CD4-positive, alpha-beta memory T cell (primary cell): ENCODE measurements at places on chromosomes 3 and 15. TPM values are rescaled to one million over a fixed set of nuclear protein-coding genes. Genes with fewer than 3 reads are reported as not detected.

ZNF660 gene
- 0.61 TPM for total RNA-seq

IGSF11 gene
- total RNA-seq = 0.44 TPM

TGM4 gene
- total RNA-seq = not detected

TMA7 gene
- total RNA-seq = 309 TPM

CELSR3 gene
- 3.3 TPM for total RNA-seq

- no peak for DNase-seq
These were observed 164.5 kb downstream of the IGF1R start for GRCh38 chr15:98812716-98813446.

DNA sequence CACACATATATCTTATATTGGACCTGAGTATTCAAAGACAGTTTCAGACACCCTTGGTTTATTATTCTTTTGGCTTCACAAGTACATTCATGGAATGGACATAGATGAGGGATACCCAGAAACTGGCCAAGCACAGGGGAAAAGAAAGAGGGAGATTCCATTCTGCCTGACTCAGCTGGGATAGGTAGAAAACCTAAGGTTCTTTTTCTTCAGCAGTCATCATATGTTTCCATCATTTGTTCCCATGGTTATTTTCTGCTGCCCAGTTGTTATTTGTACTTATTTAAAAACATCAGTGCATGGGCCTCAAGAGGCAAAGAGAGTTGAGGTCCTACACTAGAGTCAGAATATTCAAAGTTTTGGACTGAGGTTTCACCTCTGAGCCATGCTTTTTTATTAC lies 91.8 kb downstream of the FILIP1L start:
- DNase-seq = no peak

DNA sequence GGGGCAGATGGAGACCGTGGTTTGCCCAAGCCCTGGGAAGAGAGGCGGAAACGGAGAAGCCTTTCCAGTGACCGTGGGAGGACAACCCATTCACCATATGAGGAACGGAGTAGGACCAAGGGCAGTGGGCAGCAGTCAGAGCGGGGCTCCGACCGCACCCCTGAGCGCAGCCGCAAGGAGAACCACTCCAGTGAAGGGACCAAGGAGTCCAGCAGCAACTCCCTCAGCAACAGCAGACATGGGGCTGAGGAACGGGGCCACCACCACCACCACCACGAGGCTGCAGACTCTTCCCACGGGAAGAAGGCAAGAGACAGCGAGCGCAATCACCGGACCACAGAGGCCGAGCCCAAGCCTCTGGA lies 2.0 kb downstream of the RBM15B start:
- DNase-seq = no peak

- no peak for DNase-seq
These were observed 589 bp upstream of the SENP5 start for GRCh38 chr3:196867155-196867506.

GRCh38 chr3:188840290-188840689 lies 331.5 kb upstream of the TPRG1 start:
- no peak for DNase-seq

- no peak for DNase-seq
These were observed 949.0 kb downstream of the EPHA3 start for GRCh38 chr3:90056281-90057032.

DNA sequence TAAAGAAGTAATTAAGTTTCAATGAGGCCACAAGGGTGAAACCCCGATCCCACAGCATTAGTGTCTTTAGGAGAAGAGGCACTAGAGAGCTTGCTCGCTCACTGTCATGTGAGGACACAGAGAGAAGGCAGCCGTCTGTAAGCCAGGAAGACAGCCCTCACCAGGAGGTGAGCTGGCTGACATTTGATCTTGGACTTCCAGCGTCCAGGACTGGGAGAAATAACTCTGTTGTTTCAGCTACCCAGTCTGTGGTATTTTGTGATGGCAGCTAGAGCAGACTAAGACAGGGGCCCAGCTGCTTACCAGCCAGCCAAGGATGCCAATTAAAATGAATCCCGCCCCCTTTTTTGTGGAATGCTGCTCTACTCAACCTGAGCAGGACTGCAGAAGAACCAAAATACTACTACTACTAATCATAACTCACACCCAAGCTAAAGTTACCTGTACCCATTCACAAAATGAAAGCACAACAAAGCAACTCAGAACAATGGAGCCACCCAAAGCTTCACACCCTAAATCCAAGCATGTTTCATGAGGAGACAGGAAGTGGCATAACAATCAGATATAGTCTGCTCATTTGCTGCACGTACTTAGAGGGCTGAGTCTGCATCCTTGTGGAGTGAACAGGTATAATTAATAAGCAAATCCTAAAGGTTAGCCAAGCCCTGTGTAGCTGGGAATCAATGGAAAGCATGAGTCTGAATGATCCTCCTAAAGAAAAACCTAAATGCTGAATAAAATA lies 35.6 kb upstream of the RHCG start:
- no peak for DNase-seq

- no peak for DNase-seq
These were observed 26.5 kb downstream of the TRIM71 start for GRCh38 chr3:32844322-32844654.

- DNase-seq = no peak
These were observed 164.4 kb downstream of the WDR76 start for GRCh38 chr15:43991206-43991605.

DNA sequence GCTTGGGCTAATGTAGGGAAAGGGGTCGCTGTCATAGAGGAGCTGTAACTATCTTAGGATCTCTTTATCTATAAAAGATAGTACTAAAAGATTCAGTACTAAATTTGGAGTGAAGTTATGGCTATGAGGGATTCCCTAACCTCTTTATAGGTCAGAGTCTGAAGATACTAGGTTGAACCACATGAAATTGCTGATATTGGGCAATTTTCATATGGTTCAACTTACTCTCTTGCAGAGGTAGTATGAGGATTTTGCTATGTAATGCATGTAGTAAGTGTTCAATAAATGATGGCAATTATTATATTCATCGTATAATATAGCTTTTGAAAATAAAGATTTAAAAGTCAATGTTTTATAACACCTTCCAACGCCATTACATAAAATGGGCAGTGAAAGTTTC lies 1.9 kb upstream of the TFDP2 start:
- DNase-seq = no peak

- no peak for DNase-seq
These were observed 32.1 kb downstream of the MESD start for GRCh38 chr15:80957556-80957955.

DNA sequence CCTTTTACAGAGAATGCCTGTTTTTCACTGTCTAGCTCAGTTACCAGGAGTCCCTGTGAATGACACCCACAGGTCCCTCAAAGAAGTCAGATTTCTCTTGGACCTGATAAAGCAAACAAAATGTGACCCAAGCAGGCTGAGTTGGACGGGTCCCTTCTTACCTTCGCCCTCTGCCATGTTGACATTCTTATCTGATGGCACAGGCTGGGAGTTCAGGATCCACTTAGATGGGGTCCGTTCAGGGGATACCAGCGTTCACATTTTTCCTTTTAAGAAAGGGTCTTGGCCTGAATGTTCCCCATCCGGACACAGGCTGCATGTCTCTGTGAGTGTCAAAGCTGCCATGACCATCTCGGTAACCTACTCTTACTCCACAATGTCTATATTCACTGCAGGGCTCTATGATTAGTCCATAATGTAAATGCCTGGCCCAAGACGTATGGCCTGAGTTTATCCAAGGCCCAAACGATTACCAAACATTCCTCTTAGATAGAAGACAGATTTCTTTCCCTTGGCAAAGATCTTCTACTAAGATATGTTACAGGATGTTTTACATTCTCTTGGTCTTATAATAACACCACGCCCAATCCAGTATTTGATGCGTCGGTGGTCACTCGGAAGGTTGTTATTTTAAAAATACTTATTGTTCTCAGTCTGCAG lies 179.1 kb downstream of the THSD4 start:
- DNase-seq = no peak

DNA sequence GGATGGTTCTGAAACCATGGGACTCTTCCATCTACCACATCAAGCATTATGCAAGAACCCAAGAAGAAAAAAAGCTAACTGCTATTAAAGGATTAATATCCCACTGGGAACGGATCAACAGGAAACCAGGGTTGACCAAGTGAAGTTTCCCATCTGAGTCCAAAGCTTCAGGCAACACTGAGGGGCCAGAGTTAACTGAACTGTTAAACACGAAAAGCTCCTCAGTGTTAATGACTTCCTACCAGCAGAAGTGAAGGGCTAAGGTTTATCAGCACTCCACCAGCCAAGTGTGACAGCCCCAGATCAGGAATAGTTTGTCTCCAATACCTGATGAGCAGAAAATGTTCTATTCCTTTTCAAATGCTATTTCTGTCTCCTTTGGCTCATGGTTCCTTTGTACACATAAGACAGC lies 36.7 kb downstream of the PTPN9 start:
- DNase-seq = no peak

DNA sequence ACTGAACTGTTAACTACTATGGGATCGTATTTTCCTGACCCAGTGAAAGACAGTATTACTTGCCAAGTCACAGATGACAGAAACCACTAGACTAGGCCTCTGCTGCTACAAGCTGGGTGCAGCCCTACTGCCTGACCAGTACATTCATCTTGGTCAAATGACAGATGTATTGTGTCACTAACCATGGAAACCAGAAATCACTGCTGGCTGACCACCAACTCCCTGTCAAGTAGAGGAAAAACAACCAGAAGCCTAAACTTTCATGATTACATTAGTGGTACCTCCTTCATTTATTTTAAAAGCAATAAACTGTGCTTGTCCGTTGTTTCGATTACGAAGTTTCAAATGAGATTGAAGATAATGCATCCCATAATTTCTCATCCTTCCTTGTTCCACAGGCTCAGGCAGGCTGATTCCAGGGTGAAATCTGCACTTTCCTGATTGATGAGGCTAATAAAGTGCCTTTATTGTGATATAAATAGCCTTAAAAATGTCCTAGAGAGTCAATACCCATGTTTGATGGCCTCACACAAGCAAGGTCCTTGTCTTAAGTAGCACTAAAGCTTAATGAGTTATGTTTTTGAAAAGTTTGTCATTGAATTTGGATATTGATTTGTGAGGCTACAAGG lies 309.7 kb downstream of the LSAMP start:
- DNase-seq = no peak

DNA sequence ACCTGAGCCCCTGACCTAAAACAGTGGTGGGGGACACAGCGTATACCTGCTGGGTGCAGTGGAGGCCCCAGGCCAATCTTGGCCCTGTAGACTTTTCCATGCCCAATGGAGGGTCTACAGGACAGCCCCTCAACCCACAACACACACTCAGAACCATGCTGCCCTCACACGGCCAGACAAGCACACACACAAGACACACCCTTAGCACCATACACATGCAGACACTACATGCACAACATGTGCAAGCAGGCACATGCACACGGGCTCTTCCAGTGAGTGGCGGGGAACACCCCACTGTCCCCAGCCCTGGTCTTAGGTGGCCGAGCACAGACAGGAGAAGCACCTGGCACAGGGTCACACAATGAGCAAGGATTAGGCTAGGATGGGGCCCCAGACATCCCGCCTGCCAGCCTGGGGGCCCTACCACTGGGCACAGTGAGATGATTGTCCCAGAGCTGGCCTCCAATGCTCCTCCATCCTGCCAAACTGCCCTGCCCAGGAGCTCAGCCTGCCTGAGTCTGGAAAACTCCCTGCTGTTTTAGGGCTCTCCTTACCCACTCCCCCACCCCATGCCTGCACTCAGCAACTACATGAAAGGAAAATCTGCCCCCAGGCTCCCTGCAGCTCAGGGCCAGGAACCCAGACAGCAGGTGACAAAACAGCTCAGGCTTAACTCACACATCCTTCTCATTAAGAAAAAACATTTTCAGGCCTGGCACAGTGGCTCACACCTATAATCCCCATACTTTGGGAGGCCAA lies 15.8 kb downstream of the IQSEC1 start:
- no peak for DNase-seq

DNA sequence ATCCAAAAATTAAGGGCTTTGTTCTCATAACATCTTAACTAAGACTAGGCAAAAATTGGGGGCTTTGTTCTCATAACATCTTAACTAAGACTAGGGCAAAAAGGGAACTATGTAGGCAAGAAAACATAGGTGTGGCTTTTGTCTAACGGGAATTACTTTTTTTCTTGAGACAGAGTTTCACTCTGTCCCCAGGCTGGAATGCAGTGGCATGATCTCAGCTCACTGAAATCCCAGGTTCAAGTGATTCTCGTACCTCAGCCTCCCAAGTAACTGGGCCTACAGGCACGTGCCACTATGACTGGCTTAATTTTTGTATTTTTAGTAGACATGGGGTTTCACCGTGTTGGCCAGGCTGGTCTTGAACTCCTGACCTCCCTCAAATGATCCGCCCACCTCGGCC lies 49.8 kb upstream of the CSPG5 start:
- no peak for DNase-seq

DNA sequence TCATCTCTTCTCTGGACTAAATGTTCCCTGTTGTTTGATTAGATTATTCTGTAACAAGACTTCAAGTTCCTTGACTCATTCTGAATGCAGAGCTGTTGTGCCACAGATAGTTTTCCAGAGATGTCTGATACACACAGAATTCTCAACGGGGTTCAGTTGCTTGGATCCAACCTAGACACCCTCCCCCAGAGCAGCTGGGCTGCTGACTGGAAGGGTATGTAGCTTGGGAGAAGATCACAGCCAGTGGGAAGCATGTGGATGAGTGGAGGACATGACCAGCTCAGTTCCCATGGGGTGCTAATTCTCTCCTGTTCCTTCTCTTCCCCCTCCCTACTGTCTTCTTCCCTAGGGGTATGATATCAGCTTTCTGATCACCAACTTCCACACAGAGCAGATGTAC lies 6.6 kb upstream of the TTLL3 start:
- DNase-seq = no peak

GRCh38 chr3:25781145-25781757 lies 2.0 kb downstream of the NGLY1 start:
- DNase-seq = no peak

DNA sequence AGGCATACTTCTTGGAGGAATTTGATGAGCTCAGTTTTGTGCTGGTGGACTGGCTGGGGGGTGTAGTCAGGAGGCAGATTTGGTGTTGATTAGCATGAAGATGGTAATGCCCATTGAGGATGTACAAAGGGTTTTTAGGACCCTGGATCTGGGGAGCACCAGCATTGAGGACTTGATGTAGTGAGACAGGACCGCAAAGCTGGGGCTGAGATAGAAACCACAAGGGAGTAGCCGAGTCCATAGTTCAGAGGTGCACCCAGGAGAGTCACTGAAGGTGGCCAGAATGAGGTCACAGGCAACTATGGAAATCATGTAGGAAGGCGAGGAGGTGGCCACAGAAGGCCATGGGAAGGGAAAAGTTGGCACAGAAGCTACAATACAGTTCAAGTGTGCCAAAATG lies 2.7 kb upstream of the CDC25A start:
- DNase-seq = no peak

GRCh38 chr3:8206971-8207617 lies 294.5 kb upstream of the LMCD1 start:
- no peak for DNase-seq

- DNase-seq = no peak
These were observed 192.6 kb downstream of the RAP2B start for GRCh38 chr3:153354641-153355040.

DNA sequence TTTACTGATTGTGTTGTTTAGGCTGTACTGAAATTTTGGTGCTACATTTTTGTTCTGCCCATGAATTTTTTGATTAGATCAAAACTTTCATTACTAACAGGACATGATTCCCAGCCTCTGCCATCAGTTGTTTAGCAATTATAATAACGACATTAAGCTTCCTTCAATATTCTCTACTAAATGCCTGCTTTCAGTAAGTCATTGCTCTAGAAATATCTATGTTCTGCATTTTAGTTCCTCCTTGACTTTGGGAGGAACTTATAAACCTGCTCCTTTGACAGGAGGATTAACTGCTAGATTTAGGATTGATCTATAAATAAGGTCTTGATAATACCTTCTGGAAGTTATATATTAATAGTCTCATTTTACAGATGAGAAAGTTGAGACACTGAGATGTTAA lies 269.1 kb downstream of the RAP2B start:
- DNase-seq = no peak
